ENCODE measurements at places on chromosomes 1 and 21. TPM values are rescaled to one million over a fixed set of nuclear protein-coding genes. Genes with fewer than 3 reads are reported as not detected.

GRCh38 chr1:209062863-209063262 lies 520.7 kb upstream of the CAMK1G start:
- no peak for DNase-seq

DNA sequence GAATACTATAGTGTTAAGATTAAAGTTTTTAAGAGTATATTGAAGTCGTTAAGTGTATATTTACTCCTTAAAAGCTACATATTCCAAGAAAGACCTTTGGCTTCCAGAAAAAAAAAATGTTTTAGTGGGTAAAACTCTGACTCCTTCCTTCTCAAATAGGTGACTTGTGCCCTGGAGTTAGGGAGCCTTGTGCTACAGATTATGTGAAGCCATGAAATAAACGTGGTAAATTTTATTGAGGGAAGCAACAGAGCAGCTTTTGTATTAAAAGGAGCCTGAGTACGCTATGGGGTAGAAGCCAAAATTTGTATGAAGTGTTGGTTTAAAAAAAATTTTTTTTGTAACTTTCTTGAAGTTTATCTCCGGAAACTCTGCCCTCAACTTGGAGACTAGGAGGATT lies 994 bp downstream of the RO60 start:
- no peak for DNase-seq

- DNase-seq: no peak
Measured at GRCh38 chr1:67175530-67176087, 9.4 kb downstream of the IL23R start.

The ADCY10 gene
- 3.7 TPM for total RNA-seq
